ENCODE measurements at places on chromosomes 3 and 15. TPM values are rescaled to one million over a fixed set of nuclear protein-coding genes. Genes with fewer than 3 reads are reported as not detected.

GRCh38 chr3:182105875-182106274 is 394.1 kb downstream of the SOX2 start:
- no peak for DNase-seq

- DNase-seq, result no peak
Observed at GRCh38 chr15:39275066-39275465, 305.8 kb upstream of the THBS1 start.

DNA sequence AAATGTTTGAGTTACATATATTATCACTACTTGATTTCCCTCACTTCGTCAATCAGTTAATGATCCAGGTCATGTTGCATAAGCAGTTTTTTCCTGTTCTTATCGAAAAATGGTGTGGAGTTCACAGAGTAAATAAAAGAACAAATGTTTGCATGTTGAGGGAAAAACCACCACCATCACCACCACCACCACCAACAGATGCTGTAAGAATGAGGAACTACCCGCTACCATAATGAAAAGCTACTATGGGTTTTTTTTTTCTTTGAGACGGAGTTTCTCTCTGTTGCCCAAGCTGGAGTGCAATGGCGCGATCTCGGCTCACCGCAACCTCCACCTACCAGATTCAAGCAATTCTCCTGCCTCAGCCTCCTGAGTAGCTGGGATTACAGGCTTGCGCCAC is 27.6 kb downstream of the RUBCN start:
- no peak for DNase-seq

DNA sequence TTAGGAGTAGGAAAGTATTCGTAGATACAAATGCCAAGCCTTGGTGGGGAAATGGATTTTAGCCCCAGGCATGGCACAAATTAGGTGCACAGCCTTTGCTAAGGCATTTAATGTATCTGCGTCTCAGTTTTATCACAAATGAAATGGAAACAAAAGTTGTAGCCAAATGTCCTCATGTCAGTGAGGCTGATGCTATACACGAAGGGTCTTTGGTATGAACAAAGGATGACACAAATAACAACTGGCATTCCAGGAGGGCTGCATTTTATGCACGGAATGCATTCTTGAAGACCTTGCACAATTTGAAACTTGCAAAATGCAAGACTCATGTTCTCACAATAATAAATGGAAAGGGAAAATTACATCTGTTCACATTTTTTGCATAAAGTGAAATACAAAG is 181.9 kb downstream of the SV2B start:
- DNase-seq, result no peak

GRCh38 chr3:108897883-108898282 is 55.8 kb downstream of the GUCA1C start:
- no peak for DNase-seq

GRCh38 chr3:185342459-185343174 is 20.3 kb upstream of the MAP3K13 start:
- DNase-seq, result no peak

DNA sequence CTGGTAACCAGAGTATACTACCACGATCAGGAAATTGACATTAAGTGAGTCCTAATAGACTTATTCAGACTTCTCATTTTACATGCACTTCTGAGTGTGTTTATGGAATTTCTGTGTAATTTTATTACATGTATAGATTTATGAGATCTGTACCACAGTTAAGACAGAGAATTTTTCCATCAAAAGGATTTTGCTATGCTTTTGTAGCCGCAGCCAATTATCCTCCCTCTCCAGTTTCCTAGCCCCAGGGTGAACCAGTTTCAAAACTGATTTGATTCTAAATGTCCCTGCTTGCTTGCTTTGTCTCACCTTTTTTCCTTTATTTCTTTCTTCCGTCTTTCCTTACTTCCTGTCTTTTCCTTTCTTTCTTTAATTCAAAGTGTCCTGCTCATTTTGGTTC is 661.2 kb upstream of the BCHE start:
- no peak for DNase-seq

DNA sequence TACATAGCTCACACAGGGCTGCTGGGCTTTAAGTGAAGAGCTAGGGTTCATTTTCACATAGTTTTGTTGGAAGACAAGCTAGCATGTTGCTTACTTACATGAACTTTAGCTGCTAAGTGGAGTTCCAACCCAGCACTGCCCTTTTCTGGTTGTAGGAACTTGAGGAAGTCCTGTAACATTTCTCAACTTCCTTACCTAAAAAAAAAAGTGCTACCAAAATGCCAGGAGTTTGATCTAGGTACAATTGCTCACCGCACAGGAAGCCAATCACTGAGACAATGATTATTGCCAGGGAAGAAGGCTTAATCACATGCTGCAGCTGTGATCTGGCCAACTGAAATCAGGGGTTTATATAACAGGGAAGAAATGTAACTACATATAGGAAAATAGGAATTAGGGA is 52.8 kb downstream of the IL12A start:
- DNase-seq, result no peak

DNA sequence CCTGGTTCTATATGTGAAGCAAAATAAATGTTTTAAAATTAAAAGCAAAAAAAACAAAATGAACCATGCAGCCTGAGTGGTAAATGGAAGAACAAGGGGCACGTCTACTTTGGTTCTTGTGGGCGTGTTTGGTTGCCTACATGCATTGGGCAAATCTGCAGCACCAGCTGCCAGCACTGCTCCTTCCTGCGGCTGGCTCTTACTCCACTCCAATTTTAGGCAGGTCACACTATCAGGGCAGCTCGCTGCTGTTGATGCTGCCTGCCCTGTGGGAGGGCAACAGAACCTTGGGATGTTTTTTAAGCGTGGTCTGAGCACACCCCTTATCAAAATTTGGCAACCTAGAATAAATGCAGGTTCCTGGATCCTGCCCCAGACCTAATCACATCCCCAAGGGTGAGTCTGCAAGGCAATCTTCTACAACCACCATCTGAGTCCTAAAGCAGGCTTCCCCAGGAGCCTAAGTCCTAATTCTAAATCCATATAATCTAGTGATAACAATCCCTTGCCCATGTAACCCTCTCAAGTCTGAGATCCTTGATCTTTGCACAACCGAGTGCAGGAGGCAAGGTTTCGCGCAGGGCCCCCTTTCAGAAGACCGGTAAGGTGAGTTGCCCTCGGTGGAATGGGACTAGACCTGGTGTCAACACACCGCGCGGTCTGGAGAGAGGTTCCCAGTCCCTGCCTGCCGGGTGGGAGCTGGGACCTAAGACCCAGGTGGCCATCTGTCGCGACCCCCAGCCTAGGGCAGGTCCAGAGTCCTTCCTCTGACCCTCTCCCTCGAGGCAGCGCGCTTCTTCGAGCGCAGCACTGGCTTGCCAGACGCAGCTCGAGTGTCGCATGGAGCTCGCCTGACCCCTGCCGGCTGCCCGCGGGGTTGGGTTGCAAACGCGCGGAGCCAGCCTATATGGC is 15.9 kb downstream of the IVD start:
- peak; percentile 81 for DNase-seq

- DNase-seq, result no peak
Observed at GRCh38 chr3:123788710-123789109, 95.4 kb downstream of the MYLK start.

DNA sequence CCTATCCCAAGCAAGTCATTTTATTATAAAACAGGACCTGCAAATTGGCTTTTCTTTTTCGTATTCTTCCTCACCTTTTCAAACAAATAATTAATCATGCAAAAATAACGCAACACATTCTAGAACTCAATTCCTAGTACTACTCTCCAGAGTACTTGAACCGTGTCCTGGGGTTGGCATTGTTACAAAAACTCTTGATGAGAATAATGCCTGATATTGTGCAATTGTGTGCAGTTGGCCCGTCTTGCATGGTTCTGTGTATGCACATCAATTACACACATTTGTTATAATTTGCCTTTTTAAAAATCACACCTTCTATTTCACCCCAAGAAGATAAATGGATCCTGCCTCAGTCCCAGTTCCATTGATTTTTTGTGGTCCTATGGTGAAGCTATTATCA is 205.4 kb downstream of the EPHB1 start:
- DNase-seq, result no peak

DNA sequence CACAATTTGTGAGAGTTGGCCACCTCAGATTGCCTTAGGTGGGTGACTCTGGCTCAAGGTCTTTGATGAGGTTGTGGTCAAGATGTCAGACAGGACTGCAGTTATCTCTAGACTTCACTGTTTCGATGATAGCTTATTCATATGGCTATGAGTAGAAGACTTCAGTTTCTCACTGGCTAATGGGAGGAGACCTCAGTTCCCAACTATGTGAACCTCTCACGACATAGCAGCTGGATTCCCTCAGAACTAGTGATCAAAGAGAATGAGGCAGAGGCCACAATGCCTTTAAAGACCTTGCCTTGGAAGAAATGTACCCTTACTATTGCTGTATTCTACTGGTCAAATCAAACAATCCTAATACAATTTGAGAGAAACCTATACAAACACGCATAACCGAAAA is 607.5 kb upstream of the ROBO2 start:
- no peak for DNase-seq

GRCh38 chr3:119145500-119146167 is at the start of gene TEX55:
Gene TEX55, plus strand, starts transcription at chr3:119146165. Its CDS starts 25 bp downstream, at chr3:119146190.
- no peak for DNase-seq

GRCh38 chr3:39920271-39920670 is 110.9 kb downstream of the MYRIP start:
- no peak for DNase-seq

GRCh38 chr3:135917927-135918597 is 47.5 kb upstream of the PPP2R3A start:
- no peak for DNase-seq

DNA sequence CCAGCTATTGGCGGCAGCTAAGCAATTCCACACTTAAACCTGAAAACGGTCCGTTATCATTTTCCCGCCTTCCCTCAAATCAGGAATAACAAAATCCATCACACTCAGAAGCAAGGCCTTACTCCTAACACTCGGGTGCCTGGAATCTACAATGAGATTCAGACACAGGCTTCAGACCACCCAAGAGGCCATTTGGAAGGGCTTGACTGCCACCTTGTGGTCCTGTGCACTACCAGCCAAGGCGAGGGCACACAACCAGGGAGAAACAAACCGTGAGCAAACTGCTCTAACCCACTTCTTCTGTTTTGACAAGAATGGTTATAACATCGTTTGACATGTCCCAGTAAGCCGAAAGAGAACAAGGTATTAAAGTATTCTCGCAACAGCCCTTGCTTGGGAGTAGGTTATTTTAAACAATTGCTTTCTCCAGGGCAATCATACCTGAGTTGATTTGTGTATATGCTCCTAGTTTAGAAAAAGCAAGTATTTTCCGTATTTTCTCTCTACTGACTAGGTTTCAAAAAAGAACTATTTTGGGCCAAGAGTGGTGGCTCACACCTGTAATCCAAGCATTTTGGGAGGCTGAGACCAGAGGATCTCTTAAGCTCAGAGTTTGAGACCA is 40.1 kb upstream of the TAFA4 start:
- no peak for DNase-seq

DNA sequence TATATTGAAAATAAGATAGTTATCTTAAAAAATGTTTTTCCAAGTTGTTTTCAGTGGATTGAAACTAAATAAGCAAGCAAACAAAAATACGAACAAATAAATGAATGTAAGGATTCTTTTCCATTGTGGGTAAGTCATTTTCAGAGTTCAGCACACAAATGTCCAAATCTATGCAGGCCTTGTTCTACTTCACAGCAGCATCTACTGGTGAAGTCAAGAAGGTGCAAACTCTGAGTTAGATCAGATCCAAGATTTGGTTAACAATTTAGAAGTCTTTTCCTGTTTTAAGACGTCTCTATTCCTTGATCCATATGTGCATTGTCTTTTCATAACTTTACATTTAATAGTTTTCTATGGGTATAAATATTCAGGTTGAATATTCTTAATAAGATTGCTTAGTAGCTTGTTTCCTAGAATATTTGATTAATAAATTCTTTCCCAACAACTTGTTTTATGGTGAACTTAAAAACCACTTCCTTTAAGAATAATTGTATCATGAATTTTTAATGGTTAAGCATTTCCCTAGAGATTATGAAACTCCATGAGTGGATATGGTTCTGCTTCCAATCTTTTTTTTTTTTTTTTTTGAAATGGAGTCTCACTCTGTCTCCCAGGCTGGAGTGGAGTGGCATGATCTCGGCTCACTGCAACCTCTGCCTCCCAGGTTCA is 10.5 kb downstream of the PTX3 start:
- DNase-seq, result no peak

DNA sequence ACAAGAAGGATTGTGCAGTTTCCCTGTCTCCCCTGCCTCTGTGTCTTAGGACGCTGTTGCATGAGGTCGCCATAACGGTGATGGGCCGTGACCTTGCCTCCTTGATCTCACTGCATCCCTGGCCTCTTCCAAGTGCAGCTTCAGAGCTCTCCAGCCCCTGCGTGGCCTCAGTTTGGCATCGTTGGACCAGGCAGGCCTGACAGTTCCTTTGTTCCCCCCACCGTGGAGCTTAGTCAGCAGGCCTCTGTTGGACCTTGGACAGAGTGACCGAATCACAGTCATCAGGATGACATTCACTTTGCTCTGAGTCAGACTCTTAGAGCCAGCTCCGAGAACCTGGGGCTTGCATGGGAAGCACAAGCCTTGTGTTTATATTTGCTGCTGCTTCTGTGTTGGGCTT is 139.4 kb downstream of the OPA1 start:
- DNase-seq, result no peak

DNA sequence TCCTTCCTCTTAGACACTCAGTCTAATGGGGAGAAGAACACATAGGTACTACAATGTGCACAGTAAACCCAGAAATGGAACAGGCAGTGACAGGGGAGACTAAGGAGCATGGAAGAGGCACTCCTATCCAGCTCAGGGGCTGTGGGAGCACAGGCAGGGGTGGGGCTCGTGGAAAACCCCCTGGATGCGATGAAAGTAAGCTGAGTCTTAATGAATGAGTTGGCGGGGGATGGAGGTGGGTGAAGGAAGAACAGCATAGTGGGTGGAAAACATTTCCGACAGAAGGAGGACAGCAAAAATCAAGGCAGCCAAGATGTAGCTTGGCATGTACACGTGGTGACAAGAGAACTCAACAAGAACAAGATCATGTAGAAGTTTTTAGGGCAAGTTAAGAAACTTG is 33.6 kb upstream of the UBE2E2 start:
- no peak for DNase-seq

DNA sequence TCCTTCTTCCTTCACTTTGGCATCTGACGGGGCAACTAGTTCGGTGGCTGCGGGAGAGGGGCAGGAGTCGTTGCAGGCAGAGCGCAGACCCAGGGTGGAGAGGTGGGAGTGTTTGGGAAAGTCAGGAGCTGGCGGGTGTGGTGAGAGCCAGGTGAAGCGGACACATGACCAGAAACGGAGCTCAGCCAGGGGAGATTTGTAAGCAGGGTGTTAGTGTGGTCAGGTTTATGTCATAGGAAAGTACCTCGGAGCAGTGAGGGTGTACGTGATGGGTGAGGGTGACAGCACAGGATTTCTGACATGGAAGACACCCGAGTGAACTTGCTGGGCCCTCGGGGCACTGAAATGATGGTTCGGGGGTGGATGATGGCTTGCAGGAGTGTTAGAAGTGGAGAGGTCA is 247.4 kb upstream of the TPM1 start:
- DNase-seq, result no peak

DNA sequence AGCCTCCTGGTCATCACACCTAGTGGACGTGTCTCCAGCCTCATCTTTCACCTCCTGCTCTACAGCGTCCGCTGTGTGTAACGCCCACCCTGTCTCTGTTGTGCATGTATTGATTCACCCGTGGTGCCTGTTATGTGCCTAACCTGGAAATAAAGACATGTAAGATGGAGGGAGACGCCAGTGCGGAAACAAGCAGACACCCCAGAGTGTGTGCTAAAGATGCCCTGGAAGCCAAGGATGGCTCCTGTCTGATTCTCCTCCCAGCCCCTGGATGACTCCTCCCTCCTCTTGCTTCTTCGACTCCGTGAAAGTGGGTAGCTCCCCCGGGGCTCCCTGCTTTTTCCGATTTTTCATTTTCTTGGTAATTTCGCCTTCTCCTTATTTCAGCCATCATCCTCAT is 241.8 kb downstream of the ADAMTS17 start:
- DNase-seq, result no peak

The SPINK8 gene
- total RNA-seq, result not detected

The NOX5 gene
- total RNA-seq, result 0.13 TPM

The RBPMS2 gene
- 2.5 TPM for total RNA-seq

Data from psoas muscle (tissue), 8 donors.